AG08395 (cell line): ENCODE measurements at places on chromosomes 16 and 17.
A peak's percentile ranks its signal among the peaks of the same experiment; 100 is the strongest.

GRCh38 chr16:57325458-57325857 is 33.1 kb upstream of the CCL22 start:
- no peak for DNase-seq

- DNase-seq: no peak
Observed at GRCh38 chr16:10240854-10241613, 58.8 kb upstream of the GRIN2A start.

DNA sequence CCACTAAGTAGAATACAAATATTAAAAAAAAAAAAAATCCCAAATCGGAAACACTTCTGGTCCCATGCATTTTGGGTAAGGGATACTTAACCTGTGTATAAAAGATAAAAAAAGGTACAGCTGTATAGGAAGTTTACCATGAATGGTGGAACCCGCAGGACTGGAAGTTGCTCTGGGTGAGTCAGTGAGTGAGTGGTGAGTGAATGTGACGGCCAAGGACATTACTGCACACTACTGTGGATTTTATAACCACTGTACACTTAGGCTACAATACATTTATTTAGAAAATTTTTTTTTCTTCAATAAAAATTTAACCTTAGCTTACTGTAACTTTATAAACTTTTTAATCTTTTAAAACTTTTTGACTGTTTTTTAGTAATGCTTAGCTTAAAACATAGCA is 71.3 kb upstream of the BCAR1 start:
- DNase-seq: no peak

- DNase-seq: peak; percentile 88
Observed at GRCh38 chr17:38451030-38451839, 23.0 kb downstream of the ARHGAP23 start.

DNA sequence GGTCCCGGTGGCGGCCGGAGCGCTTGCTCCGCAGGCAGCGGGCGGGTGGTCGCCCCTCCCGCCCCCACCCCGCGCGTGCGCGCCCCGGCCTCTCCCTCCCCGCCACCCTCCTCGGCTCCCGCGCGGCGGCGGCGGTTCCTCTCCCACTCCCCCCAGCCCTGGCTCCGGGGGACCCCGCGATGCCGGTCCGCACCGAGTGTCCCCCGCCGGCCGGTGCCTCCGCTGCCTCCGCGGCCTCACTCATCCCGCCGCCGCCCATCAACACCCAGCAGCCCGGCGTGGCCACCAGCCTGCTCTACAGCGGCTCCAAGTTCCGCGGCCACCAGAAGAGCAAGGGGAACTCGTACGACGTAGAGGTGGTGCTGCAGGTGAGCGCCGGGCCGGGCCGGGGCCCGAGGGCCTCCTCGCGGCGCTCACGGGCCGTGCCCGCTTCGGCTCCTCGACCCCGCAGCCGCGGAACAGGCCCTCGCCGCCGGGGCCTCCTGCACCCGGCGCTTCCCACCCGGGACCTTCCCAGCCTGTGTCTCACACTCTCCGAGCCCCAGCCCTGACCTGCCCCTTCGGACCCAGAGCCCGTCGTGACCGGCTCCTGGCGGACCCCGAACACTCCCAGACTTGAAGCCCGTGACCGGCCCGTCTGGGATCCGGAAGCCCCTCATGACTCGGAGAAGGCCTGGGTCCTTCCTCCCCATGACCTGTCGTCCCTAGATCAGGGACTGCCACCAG is 490 bp downstream of the GID4 start:
- DNase-seq: peak; percentile 21
